ENCODE measurements at places on chromosomes 4 and X.

DNA sequence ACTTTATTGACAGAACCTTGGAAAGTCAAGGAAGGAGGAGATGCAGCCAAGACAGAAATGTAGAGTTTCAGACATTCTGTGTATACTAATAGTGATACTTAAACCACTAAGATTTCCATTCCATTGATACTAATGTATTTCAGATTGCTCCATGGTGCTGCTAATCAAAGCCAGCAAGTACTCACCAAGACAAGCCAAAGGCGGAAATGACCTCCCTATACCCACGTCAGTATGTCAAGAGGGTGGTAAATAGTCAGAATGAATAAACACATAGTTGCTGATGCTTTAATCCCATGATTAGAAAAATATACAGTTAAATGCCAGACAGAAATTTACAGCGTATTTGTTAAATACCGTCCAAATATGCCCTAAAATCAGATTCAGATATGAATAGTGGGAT lies 417.8 kb upstream of the INTU start:
- H3K36me3 ChIP-seq = no peaks in the 10 kb centered on the region
- H3K27me3 ChIP-seq = no peaks in the 10 kb centered on the region
- no peak overlapping the region for H3K4me3 ChIP-seq
- H3K4me1 ChIP-seq = no peaks in the 10 kb centered on the region
- H3K27ac ChIP-seq = no peak overlapping the region

GRCh38 chrX:46865281-46865680 lies 28.4 kb downstream of the RP2 start:
- peaks cover 15% of the 10 kb centered on the region for H3K36me3 ChIP-seq
- no peak overlapping the region for H3K27ac ChIP-seq
- H3K4me3 ChIP-seq = no peak overlapping the region
- no peak for DNase-seq

- DNase-seq = no peak
- H3K4me1 ChIP-seq = no peaks in the 10 kb centered on the region
- H3K27me3 ChIP-seq = peaks cover 37% of the 10 kb centered on the region
Measured at GRCh38 chr4:144356941-144357381, 216.4 kb upstream of the GYPA start.

DNA sequence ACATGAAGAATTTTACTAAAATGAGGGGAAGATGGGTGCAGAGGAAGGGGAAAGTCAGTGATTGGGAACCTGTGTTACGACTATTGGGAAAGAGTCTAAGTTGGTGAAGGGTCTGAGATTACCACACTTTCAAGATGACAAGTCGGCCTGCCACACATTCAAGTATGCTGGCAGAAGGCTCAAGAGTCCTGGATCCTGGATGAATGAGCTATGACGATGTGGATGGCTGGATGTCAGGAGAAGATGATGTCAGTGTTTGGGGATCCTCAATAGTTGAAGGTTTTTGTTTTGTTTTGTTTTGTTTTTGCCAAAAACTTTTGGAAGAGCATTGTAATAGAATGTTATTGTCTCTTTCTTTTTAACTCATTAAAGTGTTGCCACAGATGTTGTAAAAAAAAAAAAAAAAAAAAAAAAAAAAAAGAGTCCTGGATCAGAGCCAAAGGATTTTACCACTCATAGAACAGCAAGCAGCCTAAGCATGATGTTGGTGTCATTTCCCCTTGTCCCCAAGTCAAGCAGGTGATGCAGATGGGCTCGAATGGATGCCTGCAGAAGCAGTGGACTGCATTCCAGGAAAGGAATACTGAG lies 120.6 kb downstream of the REELD1 start:
- no peak for DNase-seq
- no peak overlapping the region for H3K27ac ChIP-seq
- H3K4me3 ChIP-seq = no peak overlapping the region
- no peaks in the 10 kb centered on the region for H3K4me1 ChIP-seq
- H3K36me3 ChIP-seq = no peaks in the 10 kb centered on the region

- no peak overlapping the region for H3K27ac ChIP-seq
- H3K27me3 ChIP-seq = peaks cover 4% of the 10 kb centered on the region
- no peaks in the 10 kb centered on the region for H3K36me3 ChIP-seq
- no peaks in the 10 kb centered on the region for H3K4me1 ChIP-seq
- no peak for DNase-seq
Measured at GRCh38 chrX:72046447-72046846, 85.3 kb downstream of the RTL5 start.

DNA sequence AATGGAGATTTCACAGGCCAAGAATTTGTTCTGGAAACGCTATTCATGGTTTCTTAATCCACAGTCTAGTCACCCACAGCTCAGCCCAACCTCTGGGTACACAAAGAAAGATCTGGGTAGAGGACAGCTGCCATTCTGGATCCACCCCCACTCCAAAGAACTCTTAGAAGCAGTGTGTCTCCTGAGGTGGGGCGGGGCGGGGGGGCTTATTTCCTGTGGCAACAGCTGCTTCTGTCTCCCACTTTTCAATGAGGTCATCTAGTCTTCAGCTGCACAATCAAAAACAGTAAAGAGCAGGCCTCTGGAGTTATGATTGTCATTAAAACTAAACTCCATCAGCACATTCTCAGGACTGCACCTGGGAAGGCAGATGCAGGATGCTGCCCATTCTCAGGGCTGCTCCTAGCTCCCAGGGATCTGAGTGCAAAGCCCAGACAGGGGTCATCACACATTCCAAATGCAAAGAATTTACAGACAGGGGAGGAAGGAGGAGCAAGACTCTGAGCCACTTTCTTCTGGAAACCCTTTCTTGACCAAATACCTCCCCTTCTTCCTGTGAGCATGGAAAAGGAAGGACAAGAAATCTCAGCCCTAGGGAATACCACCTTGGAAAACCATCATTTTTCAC lies 207.3 kb downstream of the HS6ST2 start:
- no peaks in the 10 kb centered on the region for H3K27me3 ChIP-seq
- DNase-seq = no peak

DNA sequence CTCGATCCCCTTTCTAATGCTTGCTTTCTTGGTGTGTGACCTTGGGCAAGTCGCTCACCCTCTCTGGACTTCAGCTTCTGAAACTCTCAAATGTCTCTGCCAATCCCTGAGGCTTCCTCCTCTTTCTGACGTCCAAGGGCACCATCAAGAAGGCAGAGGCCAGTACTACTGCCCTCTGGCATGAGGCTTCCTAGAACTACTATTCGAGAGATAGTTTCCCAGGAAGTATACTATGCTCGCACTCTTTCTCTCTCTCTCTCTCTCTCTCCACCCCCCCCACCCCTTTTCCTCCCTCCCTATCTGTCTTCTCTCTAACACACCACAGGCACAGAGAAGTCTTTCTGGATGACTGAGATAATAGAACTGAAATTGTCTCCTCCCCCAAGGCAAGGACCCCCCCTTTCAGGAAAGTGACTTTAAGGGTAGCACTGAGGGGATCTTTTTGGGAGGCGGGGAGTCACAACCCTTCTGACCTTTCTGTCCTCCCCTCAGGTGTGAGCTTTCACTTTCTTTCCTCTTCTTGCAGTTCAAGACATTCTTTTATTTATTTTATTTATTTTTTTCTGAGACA lies 20.0 kb upstream of the BCOR start:
- H3K27ac ChIP-seq = no peak overlapping the region
- H3K27me3 ChIP-seq = no peaks in the 10 kb centered on the region
- H3K4me1 ChIP-seq = peaks cover 3% of the 10 kb centered on the region

GRCh38 chrX:74340051-74340450 lies 36.1 kb downstream of the ZCCHC13 start:
- no peak overlapping the region for H3K4me3 ChIP-seq
- H3K36me3 ChIP-seq = no peaks in the 10 kb centered on the region
- peaks cover 2% of the 10 kb centered on the region for H3K4me1 ChIP-seq
- no peak overlapping the region for H3K27ac ChIP-seq

- H3K27ac ChIP-seq = no peak overlapping the region
- no peaks in the 10 kb centered on the region for H3K27me3 ChIP-seq
- no peak for DNase-seq
- H3K36me3 ChIP-seq = peaks cover 9% of the 10 kb centered on the region
Measured at GRCh38 chr4:79987401-79987800, 85.6 kb downstream of the ANTXR2 start.

DNA sequence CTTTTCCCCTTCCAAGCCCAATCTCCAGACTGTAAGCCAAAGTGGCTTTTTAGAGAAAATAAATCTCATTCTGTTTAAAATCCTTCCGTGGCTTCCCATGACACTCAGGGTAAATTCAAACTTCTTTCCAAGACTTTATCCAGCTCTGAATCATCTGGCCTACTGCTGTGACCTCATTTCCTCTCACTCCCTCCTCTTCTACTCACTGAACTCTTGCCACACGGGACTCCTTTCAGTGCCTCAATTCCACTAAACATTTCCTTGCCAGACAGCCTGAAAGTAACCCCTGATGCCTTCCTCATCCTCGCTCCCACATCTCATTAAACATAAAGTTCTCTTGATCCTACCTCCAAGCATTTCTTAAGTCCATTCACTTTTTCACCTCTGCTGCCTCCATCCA lies 27.8 kb upstream of the RNF128 start:
- peaks cover 9% of the 10 kb centered on the region for H3K27me3 ChIP-seq
- H3K4me1 ChIP-seq = no peaks in the 10 kb centered on the region
- no peak overlapping the region for H3K4me3 ChIP-seq
- DNase-seq = no peak
- no peak overlapping the region for H3K27ac ChIP-seq

DNA sequence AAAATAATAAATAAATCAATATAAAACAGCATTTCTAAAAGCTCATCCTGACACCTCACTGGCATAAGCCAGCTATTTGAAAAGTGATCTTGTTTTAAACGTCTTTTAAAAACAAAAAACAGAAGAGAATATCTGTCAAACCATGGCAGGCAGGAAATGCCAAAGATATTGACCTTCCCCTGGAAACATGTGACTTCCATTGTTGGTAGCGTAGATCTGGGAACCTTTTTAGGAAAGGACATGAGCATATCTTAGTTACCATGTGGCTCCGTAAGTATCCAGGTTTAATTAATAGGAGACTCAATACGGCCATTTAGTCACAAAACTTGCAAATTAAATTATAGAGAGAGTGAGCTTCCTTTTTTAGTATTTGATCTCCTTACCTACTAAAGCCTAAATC lies 83.0 kb upstream of the KLHL4 start:
- H3K4me1 ChIP-seq = no peaks in the 10 kb centered on the region
- no peaks in the 10 kb centered on the region for H3K27me3 ChIP-seq
- no peak overlapping the region for H3K4me3 ChIP-seq
- H3K27ac ChIP-seq = no peak overlapping the region
- no peak for DNase-seq

DNA sequence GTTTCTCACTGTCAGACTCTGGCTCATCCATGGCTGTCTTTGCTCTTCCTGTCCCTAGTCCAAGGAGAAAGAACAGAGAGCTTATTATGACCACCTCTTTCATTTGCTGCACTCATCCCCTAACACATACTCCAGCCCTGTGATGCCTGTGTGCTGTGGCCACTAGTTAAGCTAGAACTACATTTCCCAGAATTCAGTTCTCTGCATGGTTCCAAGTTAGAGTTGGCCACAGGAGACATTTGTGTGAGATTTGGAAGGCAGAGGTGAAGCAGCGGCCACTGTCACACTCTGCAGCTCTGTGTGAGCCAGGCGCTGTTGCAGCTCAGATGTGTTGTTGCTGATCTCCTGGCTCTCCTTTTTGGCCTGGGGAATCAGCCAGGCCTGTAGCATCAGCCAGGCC lies 188.2 kb upstream of the ATP6AP2 start:
- no peaks in the 10 kb centered on the region for H3K27me3 ChIP-seq
- no peak overlapping the region for H3K4me3 ChIP-seq
- H3K27ac ChIP-seq = no peak overlapping the region
- H3K4me1 ChIP-seq = no peaks in the 10 kb centered on the region
- no peaks in the 10 kb centered on the region for H3K36me3 ChIP-seq
- no peak for DNase-seq

DNA sequence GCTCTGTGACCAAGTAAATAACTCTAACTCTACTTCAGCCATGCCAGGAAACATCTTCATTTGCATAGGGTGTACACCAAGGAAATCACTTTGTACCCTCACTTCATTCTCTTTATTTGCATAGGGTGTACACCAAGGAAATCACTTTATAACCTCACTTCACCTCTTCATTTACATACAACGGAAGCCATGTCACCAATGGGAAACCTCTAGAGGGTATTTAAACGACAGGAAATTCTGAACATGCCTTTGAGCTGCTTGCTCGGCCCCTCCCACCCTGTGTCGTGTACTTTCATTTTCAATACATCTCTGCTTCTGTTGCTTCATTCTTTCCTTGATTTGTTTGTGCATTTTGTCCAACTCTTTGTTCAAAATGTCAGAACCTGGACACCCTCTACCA lies 848.1 kb upstream of the FRG1 start:
- no peaks in the 10 kb centered on the region for H3K36me3 ChIP-seq
- DNase-seq = no peak
- no peak overlapping the region for H3K4me3 ChIP-seq

GRCh38 chr4:138659037-138659811 lies 356.4 kb upstream of the NOCT start:
- H3K27me3 ChIP-seq = peaks cover 6% of the 10 kb centered on the region
- H3K27ac ChIP-seq = no peak overlapping the region
- no peak for DNase-seq
- no peaks in the 10 kb centered on the region for H3K36me3 ChIP-seq
- H3K4me3 ChIP-seq = no peak overlapping the region
- H3K4me1 ChIP-seq = no peaks in the 10 kb centered on the region

DNA sequence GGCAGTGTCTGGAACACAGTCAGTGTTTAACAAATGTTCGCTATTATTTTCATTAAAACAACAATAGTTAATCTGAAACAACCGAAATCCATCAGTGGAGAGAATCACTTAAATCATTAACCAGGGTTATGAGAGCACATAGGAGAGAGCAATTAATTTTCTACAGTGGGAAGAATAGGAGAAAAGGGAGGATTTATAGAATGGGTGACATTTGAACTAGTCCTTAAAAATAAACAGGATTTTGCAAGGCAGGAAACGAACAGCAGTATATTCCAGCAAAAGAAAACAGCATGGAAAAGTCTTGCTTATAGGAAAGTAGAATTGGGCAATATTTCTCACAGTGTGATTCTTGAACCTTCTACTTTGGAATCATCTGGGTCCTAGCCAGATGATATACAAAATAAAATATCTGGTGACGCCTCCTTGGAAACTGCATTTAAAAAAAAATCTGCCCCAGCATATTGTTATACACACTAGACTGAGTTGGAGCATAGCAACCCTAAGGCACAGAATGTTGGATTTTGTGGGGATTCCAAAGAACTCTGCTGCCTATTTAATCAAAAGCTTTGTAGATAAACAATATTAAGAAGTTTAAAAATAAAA lies 56.1 kb downstream of the INTS12 start:
- no peak overlapping the region for H3K27ac ChIP-seq
- peaks cover 29% of the 10 kb centered on the region for H3K27me3 ChIP-seq
- H3K4me3 ChIP-seq = no peak overlapping the region

- H3K4me1 ChIP-seq = peaks cover 6% of the 10 kb centered on the region
- DNase-seq = no peak
- H3K36me3 ChIP-seq = no peaks in the 10 kb centered on the region
- no peak overlapping the region for H3K4me3 ChIP-seq
- no peaks in the 10 kb centered on the region for H3K27me3 ChIP-seq
- no peak overlapping the region for H3K27ac ChIP-seq
Measured at GRCh38 chr4:113840861-113841260, 79.3 kb upstream of the CAMK2D start.

GRCh38 chrX:129665916-129666644 lies 11.3 kb upstream of the APLN start:
- H3K4me3 ChIP-seq = no peak overlapping the region
- DNase-seq = no peak
- peaks cover 4% of the 10 kb centered on the region for H3K4me1 ChIP-seq
- no peak overlapping the region for H3K27ac ChIP-seq
- H3K27me3 ChIP-seq = no peaks in the 10 kb centered on the region
- no peaks in the 10 kb centered on the region for H3K36me3 ChIP-seq

GRCh38 chrX:45664727-45665290 lies 464.1 kb upstream of the DIPK2B start:
- peaks cover 2% of the 10 kb centered on the region for H3K4me1 ChIP-seq
- H3K27ac ChIP-seq = no peak overlapping the region
- H3K27me3 ChIP-seq = no peaks in the 10 kb centered on the region
- no peak for DNase-seq
- H3K36me3 ChIP-seq = no peaks in the 10 kb centered on the region
